ENCODE measurements at places on chromosomes 7 and 10.

- DNase-seq: no peak
Measured at GRCh38 chr10:81116201-81116600, 578.5 kb downstream of the SH2D4B start.

DNA sequence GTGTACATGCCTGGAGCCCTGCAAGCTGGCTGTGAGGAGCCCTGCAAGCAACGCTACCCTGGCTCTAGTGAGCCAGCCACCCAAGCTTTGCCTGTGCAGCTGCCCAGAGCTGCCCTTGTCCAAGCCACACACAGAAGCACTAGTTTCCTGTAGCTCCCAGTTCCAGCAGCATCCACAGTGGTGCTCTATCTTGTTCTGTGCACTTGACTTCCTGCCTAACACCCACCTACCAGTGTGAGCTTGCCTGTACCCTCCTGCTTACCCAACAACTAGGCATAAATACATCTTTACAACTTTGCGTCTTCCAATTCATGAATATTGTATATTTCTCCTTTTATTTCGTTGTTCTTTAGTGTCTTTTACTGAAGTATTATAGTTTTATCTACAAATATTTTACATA lies 32.2 kb upstream of the ZNF518A start:
- DNase-seq: no peak

- DNase-seq: no peak
Measured at GRCh38 chr7:29139191-29139590, 7.1 kb downstream of the CPVL start.

- DNase-seq: peak; percentile 55
Measured at GRCh38 chr10:48215486-48216203, 58.9 kb downstream of the FRMPD2 start.

GRCh38 chr10:5528989-5529701 lies 4.4 kb downstream of the CALML3 start:
- no peak for DNase-seq

- DNase-seq: no peak
Measured at GRCh38 chr10:114356751-114357514, 47.4 kb downstream of the AFAP1L2 start.

DNA sequence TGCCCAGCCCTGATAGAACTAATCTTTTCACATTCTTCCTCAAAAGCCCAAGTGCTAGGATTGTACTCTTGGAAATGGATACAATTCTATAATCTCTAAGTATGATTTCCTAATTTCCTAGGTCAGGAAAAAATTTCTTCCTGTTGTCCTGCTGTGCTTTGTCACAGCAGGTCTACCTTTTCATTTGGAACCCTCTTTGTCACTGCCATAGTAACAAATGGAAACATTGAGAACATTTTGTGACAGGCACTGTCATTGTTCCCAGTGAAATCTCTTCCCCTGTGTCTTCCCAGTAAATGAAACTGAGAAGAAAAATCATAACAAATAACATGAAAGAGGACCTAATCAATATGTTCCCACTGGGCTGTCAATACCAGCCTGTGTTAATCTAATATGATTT lies 150.9 kb upstream of the KAT6B start:
- DNase-seq: no peak

GRCh38 chr7:132541656-132542055 lies 34.6 kb downstream of the PLXNA4 start:
- DNase-seq: no peak

GRCh38 chr7:128266883-128267594 lies 26.0 kb downstream of the LEP start:
- DNase-seq: peak; percentile 66

DNA sequence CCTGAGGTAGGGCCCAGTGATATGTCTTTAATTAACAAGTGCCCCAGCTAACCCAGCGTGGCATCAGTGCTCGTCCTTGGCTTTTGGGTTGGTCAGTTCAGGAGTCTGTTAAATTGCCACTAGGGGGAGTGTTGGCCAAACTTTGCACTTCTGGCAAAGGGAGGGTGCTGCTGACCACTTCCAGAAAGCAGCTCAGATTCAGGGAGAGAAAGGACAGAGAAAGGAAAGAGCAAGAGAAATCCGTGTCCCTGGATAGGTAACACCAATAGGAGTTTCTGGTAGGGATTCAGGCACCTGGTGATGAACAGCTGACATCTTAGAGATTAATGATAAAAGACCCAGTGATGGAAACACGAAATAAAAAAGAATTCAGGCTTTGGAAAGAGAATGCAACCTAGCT lies 243.1 kb upstream of the AOAH start:
- DNase-seq: peak; percentile 77

GRCh38 chr7:39164887-39165286 lies 187.2 kb downstream of the POU6F2 start:
- DNase-seq: no peak

- no peak for DNase-seq
Measured at GRCh38 chr7:157824819-157825121, 488.0 kb downstream of the DNAJB6 start.

DNA sequence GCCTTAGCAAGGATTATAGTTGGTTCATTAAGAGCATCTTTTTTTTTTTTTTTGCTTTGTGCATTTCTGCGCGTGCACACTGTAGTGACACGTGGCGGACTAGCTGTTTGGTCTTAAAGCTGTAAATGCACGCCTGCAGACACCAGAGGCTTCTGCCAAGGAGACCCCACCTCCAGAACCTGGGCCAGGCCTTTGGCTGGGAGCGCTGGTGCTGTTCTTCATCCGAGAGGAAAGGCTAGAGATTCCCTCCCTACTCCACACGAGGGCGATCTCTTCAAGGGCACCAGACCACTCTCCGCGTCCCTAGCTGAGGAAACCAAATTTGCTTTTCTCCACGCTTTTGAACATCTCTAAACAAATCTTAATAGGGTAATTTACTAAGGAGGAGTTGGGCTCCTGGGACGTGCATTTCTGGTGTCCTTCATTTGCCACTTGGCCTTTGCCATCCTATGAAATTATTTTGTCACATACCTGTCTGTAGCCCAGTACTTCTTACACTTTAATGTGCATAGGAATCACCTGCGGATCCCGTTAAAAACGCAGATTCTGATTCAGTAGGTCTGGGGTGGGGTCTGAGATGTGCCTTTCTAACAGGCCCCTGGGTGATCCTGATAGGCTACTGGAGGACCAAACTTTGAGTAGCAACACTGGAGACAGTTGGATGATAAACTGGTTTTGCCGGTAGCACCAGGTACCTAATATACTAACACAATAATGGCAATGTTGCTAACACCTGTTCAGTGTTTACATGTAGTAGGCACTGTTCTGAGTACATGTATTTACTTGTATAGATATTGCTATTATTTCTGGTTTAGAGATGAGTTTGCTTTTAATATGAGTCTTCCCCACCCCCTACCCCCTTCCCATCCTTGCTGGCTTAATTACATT lies 1.3 kb upstream of the SLC26A5 start:
- DNase-seq: peak; percentile 58

GRCh38 chr10:26627324-26627723 lies 70.2 kb upstream of the PDSS1 start:
- no peak for DNase-seq

- DNase-seq: no peak
Measured at GRCh38 chr10:23194966-23195845, 3.1 kb downstream of the PTF1A start.

DNA sequence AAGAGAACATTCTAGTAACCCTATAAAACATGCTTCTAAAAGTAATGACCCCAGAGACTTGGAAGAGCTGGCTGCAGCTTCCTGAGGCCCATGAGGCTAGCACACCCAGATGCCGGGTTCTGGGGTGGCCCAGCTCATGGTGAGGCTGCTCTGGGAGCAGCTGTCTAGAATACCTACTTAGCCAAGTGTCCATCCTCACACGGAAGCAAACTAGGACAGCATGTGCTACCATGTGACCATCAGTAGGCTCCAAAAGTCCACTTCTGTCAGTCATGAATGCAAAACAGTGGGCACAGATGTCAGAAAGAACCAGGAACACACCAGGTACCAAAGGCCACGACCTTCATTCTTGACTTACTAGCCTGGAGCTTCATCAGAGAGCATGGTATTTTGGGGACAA lies 32.4 kb downstream of the CTBP2 start:
- DNase-seq: no peak

- DNase-seq: peak; percentile 60
Measured at GRCh38 chr10:72812753-72813430, 80.6 kb upstream of the OIT3 start.

All from fibroblast of pulmonary artery (primary cell).